Stimulated activated CD8-positive, alpha-beta memory T cell treated with anti-CD3 and anti-CD28 coated beads, Interleukin-7, amount 100 ng/mL, for 48 hours (primary cell): ENCODE measurements at places on chromosomes 1 and 21.

DNA sequence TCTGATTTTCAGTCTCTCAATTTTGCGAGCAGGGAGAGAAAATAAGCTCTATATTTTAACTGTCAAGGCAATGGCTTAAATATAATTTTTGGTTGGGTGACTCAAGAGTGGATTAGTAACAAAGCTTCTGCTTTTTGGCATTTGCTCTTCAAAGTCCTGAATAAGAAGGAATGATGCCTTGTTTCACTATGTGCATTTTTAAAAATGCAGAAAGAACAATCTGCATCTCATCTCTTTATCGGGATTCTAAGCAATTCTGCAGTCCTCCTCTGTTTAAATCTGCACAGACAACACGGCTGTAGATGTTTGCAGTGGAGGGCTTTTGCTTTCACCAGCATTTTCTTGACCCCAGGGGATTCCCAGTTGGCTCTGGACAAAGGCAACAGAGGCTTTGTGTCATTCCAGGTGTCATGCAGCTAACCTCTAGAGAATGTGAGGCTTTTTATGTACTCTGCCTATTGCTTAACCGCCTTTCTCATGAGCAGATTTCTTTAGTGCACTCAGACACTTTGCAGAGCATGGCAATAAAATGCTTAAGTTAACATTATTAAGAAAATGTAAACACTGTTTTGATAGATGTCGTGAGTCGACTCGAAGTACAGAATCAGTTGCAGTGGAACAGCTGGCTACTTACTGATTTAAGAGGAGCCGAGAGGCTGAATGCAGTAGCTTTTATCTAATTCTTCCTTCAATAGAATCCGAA, 783.2 kb upstream of the NEGR1 start:
- DNase-seq = no peak

GRCh38 chr1:22794647-22795365, 84.2 kb downstream of the EPHB2 start:
- no peak for DNase-seq

GRCh38 chr21:42513985-42514882, 582 bp downstream of the SLC37A1 start:
- DNase-seq = no peak

- DNase-seq = no peak
Measured at GRCh38 chr1:27906759-27907158, 28.0 kb upstream of the SMPDL3B start.

- DNase-seq = no peak
Measured at GRCh38 chr1:168054117-168054516, 82.6 kb downstream of the GPR161 start.

- no peak for DNase-seq
Measured at GRCh38 chr1:91490501-91490900, 10.2 kb upstream of the CDC7 start.

DNA sequence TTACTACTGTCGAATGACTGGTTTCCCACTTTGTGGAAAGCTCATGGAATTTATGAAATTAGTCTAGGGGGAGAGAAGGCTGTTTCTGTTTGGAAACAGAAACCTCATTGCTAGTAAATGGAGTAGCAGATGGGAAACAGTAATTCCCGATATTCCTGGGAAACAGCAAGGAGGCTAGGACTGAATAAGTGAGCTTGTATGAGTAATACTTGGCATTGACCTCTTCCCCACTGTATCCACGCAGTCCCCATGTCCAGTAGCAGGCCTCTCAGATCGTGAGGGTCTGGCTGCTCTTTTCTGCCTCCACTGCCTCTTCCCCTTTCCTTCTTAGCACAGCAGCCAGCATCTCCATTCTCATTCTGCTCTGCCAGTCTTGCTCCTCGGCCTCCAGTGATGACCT, 75.5 kb downstream of the PRDM2 start:
- no peak for DNase-seq

DNA sequence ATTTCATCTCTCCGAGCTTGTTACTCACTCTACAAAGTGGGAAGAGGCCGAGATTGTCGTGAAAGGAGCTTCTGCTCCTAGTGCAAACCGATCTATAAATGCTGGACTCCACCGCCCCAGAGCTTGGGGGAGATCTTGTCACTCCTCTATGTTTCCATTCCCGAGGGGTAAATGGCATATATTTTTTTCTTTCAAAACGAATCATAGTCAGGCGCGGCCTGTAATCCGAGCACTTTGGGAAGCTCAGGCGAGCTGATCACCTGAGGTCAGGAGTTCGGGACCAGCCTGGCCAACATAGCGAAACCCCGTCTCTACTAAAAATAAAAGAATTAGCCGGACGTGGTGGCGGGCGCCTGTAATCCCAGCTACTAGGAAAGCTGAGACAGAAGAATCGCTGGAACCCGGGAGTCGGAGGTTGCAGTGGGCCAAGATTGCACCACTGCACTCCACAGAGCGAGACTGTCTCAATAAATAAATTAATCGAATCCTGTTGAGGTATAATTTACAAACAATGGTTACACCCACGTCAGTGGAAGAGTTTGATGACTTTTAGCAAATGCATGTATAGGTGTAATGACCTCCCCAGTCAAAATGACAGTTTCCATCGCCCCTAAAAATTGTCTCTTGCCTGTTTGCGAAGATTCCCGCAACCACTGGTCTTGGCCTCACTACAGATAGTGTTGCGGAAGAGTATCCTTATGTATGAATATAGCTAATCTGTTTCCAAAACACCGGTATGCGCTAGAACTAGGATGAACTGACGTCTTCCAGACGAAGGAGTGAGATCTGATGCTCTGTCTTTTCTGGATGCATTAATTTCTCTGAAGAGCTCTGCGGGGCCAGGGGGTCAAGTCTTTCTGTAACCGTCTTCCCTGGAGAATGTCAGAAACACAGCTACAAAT, 840 bp upstream of the HEATR1 start:
- no peak for DNase-seq

GRCh38 chr1:57512386-57512785, 88.5 kb upstream of the DAB1 start:
- DNase-seq = no peak

- no peak for DNase-seq
Measured at GRCh38 chr1:44262414-44262813, 49.1 kb downstream of the DMAP1 start.

DNA sequence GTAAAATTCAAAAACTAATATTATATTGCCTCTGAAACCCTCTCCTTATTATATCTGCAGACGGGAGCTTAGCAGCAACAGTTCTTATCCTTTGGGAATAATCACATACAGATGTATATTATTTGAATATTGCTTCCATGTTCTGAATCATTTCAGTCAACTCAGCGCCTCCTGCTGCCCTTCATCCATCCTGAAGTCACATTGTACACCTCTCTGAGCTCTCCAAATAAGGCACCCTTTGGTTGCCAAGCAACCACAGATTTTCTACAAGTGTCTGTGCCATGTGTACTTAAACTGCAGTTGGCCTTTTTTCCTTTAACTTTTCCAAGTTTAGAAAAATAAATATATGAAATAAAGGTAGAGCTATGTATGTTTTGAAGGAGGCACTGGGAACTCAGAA, 384.3 kb downstream of the LRRIQ3 start:
- no peak for DNase-seq
